ENCODE measurements at places on chromosomes 2 and 18.

DNA sequence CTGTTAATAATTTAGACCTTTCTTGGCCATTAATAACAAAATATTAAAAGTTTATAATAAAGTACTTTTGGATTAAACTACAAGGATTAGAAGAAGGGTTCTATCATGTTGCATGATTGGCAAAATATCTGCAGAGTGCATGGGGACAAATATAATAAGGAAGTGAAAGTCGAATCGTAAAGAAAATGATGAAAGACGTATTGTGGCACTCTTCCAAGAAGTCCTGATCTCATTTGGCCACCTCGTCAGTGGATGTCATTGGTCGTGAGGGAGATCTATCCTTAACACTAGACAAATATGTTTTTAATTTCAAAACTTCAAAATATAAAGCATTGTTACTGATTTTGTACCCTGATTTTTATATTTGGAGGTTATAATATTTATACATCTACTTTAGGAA is 197.7 kb upstream of the STON1 start:
- no peak for DNase-seq

DNA sequence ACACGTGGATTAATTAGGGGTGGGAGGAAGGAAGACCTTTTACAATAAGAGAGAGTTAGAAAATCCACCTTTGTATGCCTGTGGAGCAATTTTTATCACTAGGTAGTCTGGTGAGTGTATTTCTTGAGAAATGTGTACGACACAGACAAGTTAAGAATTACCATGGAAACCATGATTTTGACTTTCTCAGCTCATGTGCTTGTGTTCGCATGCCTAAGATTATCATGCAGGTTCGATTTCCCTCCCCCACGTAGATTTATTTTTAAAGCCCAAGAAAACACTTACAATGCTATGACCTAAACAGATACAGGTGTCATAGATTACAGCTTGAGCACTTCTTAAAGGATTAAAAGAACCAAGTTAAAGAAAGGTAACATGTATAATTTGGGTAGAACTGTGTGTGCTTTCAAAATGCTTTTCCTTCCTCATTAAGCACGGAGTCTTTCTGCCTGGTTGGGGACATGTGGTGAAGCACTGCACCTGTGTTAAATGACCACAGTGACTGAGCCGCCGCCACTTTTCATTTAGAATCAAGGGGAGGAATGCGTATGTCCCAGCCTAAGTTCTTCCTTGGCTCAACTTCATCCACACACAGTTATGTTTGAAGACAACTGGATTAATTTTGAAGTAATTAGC is 16.6 kb downstream of the SERTAD2 start:
- no peak for DNase-seq

- no peak for DNase-seq
Measured at GRCh38 chr2:127081826-127082633, 24.9 kb downstream of the BIN1 start.

DNA sequence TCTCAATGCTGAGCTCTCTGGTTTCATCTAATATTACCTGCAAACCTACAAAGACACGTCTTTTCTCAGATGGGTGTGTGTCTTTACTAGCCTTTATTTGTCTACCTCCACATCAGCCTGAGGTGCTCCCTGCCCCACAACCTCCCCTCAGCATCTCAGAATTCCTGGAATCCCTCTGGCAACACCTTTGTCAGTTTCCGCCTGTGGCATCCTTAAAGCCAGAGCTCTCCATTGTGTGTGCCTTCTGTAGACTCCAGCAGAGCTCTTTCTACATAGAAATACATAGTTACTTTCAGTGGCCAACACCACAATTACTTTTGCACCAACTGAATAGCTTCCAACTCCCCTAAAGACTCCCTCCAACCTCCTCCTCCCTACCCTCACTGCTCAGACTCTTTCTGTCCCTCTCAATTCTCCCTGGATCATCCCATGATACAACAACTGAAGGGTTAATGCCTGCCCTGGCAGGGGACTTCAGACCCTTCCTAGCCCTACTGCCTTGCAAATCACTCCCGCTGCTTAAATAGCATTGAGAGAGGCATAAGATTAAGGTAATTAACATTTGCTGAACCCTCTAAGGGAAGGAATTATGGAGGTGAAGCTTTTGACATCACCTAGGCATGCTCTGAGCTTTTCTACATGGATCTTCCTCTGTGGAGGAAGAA is 39.6 kb upstream of the RMDN2 start:
- DNase-seq: no peak

DNA sequence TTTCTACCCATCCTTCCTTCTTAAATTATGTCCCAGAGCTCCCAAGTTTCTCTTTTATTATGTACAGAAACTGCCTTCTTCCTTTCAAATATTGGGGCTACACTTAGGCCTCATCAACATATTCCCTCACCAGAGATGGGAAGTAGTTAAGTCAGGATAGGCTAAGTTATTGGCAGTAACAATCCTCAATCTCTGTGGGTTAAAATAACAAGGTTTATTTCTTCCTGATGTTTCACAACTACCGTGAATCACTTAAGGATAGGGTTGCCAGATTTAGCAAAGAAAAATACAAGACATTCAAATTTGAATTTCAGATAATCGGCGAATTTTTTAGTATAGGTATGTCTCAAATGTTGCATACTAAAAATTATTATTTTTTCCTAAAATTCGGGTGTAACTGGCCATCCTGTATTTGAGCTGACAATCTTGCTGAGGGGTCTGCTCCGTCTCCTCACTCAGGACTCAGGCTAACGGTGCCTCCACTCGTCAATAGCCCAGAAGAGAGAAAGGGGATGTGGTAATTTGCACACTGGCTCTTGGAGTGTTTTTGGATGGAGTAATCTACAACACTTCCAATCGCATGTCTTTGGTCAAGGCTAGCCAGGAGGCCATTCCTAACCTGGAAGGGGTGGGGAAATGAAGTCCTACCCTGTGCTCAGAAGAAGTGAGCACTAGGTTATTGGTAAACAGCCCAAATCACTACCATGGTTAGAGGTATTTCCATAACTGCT is 91.7 kb downstream of the ACTR3 start:
- DNase-seq: no peak

DNA sequence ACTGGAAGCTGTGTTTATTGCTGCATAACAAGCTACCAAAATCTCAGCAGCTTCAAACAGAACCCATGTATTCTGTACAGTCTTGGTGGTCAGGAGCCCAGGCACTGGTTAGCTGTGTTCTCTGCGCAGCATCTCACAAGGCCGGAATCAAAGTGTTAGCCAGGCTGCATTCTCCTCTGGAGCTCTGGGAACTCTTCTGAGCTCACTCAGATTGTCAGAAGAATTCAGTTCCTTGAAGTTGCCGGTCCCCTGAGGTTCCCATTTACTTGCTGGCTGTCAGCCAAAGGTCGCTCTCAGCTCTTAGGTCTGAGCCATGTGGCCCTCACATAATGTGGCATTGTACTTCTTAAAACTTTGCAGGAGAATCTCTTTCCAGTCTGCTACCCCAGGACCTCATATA is 123.6 kb upstream of the SMIM21 start:
- no peak for DNase-seq

DNA sequence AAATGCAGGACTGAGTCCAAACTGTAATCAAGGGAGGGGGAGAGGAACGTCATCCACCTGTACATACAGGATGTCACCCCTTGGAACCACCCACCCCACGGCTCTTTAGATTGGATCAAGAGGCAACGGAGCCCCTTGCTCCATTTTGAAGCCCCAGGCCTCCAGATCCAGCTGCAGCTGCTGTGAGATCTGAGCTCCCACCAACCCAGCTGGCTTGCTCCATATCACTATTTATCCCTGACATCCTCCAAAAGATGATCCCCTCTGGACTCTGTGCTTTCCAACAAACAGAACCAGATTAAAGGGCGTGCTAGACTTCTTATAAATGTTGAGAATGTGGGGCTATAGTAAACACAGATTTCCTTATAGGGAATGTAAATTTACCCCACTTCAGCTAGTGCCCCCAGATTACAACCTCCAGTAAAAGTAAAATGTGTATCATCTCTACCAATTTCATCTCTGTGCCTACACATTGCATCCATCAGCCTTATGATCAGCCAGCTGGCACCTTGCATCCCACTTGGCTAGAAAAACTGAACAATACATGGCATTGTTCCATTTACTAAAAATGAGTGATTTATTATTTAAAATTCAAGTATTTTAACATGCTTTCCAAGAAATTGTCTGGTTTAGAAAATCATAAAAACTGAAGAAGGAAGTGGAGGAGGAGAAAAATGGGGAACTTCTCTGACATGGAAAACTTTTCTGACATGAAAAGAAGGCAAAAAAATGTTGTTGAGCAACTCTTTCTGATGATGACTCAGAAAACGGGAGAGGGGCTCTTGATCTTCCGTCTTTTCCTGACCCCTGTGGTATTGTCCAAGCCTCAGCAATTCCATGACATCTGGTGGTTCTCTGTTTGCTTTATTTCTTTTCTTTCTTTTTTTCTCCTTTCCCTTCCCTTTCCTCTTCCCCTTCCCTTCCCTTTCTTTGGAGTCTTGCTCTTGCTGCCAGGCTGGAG is 262.6 kb upstream of the THUMPD2 start:
- no peak for DNase-seq

- DNase-seq: no peak
Measured at GRCh38 chr18:68847219-68847837, 49.4 kb downstream of the CCDC102B start.
